Stimulated activated CD8-positive, alpha-beta memory T cell treated with anti-CD3 and anti-CD28 coated beads, Interleukin-2, amount 100 ng/mL, for 48 hours (primary cell): ENCODE measurements at places on chromosomes 11 and 22.

GRCh38 chr11:27204529-27204928, 158.5 kb downstream of the CCDC34 start:
- DNase-seq = peak; percentile 3

DNA sequence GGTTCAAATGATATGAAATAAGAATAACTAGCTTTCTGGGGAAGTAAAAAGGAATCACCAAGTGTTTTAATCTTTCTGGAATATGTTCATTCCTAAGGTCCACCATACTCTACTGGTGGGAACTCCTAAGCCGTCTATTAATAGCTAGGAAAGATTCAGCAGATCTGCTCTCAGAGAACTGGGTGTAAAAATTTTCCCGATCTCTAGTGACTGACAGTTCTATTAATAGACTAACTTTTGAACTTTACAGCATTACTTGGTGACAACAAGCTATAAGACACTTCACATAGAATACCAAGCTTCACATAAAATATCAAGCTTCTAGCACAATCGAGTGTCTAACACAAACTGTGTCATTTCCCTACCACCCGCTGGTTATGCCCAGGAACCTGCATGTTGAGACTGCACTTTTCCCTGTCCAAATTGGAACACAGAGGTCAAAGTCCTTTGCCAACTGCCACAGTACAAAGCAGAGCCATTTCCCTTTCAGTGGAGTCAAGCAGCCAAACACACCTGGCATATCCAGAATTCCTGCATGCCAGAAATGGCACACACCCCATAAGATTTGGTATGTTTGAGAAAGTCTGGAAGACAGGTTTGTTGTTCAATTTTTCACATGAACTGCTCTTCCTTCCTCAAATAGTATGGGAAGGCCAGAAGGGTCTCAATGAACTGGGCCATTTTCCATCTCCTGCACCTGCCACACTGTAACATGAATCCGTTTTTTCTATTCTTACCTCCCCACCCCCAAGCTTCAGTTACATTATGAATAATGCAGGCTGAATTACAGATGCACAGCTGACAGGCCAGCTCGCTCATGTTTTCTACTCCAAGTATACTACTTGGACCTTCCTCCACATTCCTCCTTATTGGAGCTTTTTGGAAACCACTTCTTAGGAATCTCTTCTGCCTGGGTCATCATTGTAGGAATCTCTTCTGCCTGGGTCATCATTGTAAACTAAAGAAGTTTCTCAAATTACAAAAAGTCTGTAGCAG, 3.7 kb downstream of the OSBP start:
- DNase-seq = no peak

GRCh38 chr22:19876941-19877625, 22.4 kb upstream of the GNB1L start:
- DNase-seq = no peak

- DNase-seq = no peak
Measured at GRCh38 chr22:31259798-31260473, 32.4 kb downstream of the PIK3IP1 start.

- no peak for DNase-seq
Measured at GRCh38 chr11:80365980-80366379, 925.1 kb upstream of the TENM4 start.

DNA sequence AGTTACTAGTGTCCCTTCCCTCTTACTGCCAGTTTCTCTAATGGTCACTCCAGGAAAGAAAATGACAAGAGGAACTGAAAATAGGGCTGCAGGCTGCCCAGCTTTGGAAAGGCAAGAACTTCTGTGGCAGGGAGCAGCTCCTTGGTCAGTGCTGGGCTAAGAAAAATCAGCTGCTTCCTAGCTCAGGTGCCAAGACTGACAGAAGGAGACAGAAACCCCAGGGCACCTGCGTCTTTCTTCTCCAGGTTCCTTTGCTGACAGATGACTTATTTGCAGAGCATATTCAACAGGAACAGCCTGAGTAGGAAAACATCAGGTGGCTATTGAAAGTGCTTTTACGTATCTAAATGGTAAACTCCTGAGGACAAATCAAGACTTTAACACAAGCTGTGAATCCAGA, 25.4 kb downstream of the MAML2 start:
- no peak for DNase-seq

- peak; percentile 32 for DNase-seq
Measured at GRCh38 chr11:83194281-83195142, 1.0 kb downstream of the ANKRD42 start.

GRCh38 chr11:15897211-15897960, 459.0 kb downstream of the SOX6 start:
- no peak for DNase-seq

GRCh38 chr22:26464312-26464711, 19.3 kb downstream of the HPS4 start:
- no peak for DNase-seq

- peak; percentile 21 for DNase-seq
Measured at GRCh38 chr22:31818481-31819392, 64.9 kb downstream of the DEPDC5 start.

DNA sequence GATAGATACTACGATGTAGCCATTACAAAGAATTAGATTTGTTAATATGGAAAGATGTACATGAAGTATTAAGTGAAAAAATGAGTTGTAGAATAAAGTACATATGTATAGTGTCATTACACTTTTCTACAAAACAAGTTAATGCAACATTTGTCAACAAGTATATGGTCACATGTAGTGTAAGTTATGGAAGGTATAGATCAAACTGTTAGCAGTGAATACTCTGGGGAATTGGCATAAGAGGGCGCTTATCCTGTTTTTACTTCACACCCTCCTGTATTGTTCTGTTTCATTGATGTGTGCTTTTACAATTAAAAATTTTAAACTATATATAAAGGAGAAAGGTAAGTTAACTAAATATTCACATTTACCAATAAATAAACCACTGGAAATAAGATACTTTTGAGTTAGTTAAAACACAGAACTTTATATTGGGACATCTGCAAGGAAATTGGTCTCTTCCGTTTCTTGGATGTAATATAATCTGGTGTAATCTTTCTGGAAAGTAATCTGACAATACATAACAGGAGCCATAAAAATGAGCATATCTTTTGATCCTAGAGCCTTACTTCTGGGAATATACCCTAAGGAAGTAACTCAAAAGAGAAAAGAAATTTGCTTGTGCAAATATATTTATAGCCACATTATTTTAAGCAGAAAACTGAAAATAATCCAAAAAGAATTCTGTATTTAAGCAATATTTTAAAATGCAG, 34.5 kb downstream of the CSTPP1 start:
- no peak for DNase-seq

DNA sequence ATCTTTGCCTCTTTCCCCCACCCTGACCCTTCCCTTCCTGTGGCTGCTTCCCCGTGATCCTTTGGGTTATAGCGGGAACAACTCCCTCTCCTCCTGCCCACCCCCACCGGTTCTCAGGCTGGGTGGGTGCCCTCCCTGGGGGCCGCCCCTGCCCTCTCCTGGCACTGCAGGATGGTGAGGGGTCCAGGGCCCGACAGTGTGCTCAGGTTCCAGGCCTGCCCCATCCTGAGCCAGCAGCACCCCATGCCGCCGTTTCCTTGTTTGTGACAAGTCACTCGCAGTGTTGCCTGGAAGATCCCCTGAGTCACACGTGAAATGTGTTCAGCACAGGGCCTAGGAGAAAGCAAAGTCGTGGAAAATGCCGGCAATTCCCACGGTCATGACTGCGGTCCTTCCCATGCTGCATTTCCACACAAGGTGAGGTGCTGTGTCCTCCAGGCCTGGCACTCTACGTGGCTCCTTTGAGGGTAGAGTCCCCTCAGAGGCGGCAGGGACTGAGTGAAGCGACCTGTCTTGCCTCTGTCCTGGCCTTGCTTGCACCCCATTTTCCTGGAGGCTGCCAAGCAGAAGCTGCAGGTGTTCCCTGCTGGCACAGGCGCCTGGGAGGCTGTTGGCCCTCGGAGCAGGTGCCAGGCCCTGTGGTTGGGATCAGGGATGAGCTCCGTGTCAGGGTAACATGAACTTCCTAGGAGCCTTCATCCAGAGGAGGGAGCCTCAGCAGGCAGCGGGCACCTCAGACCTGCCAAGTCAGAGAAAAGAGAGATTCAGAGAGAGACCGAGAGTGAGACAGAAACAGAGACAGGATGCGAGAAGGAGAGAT, 80.5 kb upstream of the LINC01488 start:
- DNase-seq = no peak

DNA sequence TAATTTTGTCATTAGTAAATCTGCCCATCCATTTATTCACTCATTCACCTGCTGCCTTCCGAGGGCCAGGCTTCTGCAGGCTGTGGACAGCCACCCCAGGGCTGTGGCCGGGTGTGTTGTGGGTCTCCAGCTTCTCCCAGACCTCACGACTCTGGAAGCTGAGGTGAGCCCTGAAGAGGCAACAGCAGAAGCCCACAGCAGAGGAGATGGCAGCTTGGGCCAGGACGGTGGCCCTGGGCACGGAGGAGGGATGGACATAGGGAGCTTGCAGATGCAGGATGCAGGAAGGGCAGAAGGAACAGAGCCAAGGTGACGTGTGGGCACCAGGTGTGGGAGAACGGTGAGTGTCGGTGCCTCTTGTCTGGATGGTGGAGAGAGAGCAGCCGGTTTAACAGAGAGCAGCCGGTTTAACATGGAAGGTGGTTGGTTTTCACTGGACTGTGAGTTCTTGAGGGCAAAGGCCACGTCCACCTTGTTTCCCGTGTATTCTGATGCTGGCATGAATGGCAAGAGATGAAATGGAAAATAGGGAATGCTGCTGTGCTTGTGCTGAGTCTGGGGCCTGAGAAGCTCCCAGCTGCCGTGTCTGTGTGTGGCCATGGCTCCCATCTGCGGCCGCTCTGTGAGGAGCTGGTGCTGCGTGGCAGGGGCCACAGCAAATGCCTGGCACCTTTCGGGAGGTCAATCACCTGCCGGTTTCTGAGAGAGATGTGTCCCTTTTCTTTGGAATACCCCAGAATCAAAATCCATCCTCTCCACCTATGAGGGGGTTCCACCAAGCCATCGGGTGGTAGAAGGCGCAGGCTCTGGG, 669.9 kb downstream of the BRD1 start:
- no peak for DNase-seq

- DNase-seq = no peak
Measured at GRCh38 chr11:92852946-92853345, 116.5 kb upstream of the MTNR1B start.

DNA sequence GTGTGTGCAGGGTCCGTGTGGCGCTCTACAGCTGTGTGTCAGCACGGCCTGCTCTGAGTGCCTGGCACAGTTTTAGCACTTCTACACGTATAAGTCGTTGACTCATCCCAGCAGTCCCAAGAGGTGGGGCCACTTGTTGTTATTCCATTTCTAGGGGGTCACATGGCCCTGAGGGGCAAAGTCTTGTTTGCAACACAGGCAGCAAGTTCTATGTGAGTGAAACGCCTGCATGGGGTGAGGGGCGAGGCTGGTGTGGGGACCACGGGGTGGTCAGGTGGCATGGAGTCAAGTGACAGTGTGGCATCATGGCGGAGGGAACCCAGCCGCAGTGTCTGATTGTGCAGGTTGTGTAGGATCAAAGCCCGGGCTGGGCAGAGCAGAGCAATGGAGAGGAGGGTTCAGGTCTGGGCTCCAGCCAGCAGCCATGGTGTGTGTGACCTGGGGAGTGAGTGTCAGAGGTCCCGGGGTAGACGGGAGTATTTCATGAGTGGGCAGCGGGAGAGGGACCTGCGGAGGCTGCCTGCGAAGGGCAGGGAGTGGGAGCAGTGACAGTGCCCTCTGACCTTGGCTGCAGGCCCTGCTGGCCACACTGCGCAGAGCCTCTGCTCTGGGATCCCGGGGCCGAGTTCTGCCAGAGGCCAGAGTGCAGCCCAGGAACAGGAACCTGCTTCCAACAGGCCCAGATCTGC, 27.9 kb downstream of the SHANK3 start:
- no peak for DNase-seq

DNA sequence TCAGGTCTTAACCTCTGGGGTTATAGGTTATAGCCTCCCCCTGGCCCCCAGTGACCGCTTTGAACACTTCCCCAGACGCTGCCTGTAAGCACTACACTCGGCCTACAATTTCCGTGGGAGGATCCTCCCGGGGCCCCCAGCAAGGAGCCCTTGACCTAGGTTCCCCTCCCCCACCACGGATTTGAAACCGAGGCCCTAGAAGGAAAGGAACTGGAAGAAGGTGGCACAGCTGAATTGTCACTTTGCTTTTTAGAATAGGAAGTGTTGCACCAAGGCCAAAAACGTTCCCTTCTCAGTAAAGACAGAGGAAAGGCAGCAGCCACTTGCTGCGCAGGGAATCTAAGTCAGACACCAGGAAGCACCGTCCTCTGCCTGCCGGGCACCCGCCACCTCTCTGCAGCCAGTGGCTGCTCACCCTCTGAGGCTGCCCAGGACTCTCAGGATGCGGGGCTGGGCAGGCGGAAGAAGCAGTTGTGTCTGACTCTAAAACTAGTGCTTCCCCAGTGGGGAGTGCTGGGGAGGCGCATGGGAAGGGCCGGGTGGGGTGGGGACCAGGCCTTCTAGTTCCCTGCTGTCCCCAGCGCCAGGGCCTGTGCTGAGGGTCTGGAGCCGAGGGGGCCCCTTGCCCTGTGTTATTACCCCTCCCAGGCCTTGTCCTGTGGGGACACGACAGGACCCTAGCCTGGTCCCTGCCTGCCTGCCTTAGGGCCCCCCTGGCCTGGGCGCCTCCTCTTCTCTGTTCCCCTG, 7.9 kb upstream of the FLRT1 start:
- no peak for DNase-seq

GRCh38 chr11:10930224-10930971, 72.5 kb upstream of the ZBED5 start:
- no peak for DNase-seq

GRCh38 chr11:37598381-37598780, 1000.3 kb upstream of the RAG2 start:
- DNase-seq = no peak

DNA sequence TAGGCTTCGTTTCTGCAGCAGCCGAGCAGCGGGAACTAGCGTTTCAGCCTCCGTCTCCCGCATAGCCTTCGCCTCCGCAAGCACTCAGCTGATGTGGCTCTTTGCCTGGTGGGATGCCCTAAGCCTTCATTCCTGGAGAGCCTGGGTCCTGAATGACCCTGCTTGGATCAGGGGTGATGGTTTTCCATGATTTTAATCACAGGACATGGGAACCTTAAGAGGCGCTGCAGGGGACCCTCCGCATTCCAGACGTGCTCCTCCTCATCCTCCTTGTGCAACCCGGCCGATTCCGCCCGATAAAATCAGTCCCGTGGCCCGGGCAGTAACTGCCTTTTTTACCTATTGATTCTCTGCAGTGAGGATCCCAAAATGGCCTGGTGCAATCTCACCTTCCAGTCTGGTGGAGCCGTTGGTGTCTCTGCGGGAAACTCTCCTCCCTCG, 8.2 kb downstream of the C11orf21 start:
- no peak for DNase-seq

DNA sequence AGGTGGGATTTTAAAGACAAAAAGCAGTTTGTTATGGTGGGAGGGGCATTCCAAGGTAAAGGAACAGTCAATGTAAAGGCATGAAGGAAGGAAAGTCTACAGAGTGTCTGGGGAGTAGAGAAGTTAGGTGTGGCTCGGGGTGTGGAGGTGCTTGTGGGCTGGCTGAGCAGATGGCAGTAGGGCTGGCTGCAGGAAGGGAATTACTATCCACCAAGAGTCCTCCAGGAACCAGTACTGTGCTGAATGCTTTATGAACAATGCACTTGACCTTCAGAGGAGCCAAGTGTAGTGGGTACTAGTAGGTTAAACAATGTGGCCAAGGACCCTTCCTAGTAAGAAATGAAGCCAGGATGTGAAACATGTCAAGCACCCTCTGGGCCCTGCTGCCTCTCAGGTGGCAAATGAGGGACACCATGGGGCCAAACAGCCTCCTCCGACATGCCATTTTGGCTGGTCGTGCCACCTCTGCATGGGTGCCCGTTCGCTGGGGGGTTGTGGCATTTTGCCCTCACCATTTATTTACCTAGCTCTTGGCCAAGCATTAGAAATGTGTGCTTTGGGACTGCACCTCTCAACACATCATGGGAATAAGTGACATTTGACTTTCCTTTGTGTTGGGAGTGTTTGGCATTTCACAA, 123.6 kb upstream of the TENM4 start:
- no peak for DNase-seq

- DNase-seq = no peak
Measured at GRCh38 chr22:46726986-46727317, 11.1 kb downstream of the CERK start.
